GM12878 (cell line): ENCODE measurements at places on chromosomes 2 and 18. TPM values are rescaled to one million over a fixed set of nuclear protein-coding genes. Genes with fewer than 3 reads are reported as not detected.

The TNFRSF11A gene
- total RNA-seq, result 0.18 and 0.56 TPM in 2 replicates

The ACMSD gene
- total RNA-seq, result not detected in 2 replicates

The VWA3B gene
- not detected in 2 replicates for total RNA-seq

The ABCG8 gene
- not detected in 2 replicates for total RNA-seq
